Fibroblast of skin of abdomen (primary cell): ENCODE measurements at places on chromosomes 13 and 19.
A peak's percentile ranks its signal among the peaks of the same experiment; 100 is the strongest.

DNA sequence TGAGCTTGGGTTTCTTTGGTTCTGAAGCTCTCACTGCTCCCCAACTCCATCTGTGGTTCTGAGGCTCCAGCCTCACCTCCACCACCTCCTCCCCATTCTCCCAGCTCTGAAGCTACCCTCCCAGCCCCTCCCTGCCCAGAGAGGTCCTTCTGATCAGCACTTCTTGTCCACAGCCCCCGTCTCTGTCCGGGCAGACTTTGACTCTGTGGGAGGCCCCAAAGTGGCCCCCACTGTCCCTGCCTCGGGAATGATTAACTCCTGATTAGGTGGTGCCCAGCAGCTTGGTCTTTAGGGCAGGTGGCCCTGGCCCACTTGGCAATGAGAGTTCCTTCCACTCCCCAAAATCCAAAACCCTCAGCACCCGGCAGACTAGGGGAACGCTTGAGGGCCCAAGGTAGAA lies 14.4 kb downstream of the EVI5L start:
- DNase-seq: no peak

DNA sequence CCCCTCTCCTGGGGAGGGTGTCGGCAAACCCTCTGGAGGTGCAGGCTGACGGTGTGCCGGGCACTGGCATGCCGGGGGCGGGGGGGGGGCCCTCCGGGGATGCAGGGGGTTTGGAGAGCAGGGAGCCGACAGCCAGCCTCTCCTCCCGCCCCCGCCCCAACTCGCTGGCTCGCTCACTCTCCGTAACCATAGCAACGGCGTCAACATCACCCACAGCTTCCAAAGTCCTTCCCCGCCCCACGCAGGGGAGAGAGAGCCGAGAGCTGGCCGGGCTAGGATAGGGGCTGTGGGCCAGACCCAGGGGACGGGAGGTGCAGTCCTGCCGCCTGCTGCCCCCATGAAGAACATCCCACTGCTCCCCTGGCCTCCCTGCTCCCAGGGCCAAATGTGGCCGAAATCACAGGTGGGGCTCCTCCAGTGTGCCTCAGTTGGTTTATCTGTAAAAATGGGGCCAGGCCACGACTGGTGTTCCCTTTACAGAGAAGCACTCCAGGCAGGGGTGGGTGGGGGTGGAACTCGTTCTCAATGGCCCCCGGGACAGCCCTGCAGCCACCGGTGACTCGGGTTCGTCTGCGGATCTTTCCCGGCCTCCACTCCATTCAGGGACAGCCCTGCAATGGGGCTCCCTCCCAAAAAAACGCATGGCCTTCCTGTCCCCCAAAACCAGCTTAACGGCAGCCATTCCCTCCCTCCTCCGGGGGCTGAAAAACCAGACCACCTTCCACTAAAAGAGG lies 3.2 kb downstream of the KLF16 start:
- DNase-seq: peak; percentile 75

DNA sequence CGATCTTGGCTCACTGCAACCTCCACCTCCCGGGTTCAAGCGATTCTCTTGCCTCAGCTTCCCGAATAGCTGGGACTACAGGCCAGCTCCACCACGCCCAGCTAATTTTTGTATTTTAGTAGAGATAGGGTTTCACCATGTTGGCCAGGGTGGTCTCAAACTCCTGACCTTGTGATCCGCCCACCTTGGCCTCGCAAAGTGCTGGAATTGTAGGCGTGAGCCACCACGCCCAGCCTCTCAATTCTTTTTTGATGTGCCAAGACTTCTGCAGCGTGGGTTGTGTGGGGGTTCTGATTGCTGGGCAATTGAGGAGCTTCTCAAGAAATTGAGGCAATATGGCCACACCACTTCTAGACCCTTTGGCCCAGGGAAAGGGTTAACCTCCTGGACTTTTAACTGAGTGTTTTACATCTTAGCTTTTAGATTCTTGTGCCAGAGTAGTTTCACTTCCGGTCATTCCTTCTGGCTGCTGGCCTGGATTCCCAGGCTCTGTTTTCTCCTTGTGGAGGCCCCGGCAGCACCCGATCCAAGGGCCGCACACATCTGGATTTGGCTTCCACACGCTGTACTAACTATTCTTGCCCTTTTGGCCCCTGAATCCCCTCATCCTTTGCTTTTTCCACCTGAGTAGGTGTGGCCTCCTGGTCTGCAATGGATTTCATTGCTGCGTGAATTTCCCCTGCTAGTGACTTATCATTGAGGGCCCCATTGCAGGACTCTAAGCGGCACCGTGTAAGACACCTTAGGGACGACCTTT lies 14.7 kb downstream of the SMARCA4 start:
- peak; percentile 13 for DNase-seq

DNA sequence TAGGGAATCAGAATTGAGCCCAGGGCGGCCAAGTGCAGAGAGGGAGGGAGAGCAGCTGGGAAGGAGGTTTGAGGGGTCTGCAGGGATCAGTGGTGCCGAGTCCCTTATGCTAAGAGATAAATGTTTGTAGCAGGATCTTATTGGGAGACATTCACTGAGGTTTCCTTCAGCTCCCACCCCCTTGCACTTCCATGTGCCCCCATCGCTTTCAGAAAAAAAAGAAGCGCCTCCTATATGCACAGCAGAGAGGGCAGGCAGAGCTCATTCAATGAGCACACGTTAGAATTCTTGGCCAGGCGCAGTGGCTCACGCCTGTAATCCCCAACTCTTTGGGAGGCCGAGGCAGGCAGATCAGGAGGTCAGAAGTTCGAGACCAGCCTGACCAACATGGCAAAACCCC lies 28.0 kb downstream of the CYP4F2 start:
- no peak for DNase-seq

DNA sequence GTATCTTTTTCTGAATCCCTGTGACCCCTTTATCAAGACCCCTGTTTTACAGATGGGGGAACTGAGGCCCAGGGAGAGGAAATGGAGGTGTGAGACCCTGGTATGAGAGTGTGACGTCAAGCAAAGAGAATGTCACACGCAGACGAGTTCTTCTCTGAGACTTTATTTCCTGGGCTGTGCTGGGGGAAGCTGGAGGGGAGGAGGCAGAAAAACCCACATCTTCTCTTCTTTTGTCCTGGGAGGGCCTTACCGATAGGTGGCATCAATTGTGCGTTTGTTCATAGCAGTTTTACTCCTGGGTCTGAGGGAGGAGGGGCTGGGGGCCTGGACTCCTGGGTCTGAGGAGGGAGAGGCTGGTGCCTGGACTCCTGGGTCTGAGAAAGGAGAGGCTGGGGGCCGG lies 4.9 kb upstream of the KLK15 start:
- DNase-seq: peak; percentile 4

DNA sequence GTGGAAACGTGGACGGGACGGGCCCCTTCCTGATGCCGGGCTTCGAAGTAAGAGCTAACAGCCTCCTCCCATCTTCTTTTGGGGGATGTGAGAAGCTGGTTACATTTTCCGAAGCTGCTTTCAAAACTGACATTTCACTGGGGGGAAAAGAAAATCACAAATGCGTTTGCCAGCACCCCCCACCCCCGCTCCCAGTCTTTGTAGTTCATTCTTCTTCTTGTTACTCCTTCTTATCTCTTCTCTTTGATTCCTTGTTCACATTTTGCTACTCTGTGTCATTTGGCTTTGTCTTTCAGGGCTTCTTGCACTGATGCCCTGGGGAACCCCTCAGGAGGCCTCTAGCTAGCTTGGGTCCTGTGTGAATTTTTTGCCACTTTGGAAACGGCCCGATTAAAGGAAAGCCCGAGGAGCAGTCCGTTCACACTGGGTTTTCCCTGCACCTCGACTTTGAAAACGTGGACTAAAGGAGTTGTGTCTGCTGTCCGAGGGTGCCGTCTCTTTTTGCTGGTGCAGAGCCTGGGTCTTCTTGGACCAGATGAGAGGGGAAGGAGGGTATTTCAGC lies 1.3 kb downstream of the CARM1 start:
- DNase-seq: no peak

- DNase-seq: no peak
Measured at GRCh38 chr13:22232186-22232585, 561.3 kb downstream of the FGF9 start.

DNA sequence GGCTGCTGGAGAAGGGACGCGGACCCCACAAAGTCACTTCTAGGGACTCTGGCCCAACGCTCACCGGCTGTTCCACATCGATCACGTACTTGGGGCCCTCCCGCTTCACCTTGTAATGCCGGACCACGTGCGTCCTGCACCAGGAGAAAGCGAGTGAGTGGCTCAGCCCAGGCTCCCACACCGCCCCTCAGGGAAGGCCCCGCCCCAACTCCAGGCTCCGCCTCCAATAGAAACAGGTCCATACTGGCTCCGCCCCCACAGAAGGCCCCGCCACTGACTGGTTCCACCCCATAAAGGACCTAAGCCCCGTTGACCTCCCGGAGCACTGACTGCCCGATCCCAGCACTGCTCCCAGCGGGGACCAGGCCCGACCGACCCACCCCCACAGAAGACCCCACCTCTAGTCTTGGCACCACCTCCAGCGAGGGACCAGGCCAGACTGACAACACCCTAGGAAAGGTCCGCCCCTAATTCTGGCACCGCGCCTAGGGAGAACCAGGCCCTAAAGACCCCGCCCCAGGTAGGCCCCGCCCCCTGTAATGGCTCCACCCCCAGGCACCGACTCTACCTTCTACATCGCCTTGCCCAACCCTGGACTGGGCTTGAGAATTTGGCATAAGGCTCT lies 11.3 kb downstream of the STAP2 start:
- peak; percentile 55 for DNase-seq

DNA sequence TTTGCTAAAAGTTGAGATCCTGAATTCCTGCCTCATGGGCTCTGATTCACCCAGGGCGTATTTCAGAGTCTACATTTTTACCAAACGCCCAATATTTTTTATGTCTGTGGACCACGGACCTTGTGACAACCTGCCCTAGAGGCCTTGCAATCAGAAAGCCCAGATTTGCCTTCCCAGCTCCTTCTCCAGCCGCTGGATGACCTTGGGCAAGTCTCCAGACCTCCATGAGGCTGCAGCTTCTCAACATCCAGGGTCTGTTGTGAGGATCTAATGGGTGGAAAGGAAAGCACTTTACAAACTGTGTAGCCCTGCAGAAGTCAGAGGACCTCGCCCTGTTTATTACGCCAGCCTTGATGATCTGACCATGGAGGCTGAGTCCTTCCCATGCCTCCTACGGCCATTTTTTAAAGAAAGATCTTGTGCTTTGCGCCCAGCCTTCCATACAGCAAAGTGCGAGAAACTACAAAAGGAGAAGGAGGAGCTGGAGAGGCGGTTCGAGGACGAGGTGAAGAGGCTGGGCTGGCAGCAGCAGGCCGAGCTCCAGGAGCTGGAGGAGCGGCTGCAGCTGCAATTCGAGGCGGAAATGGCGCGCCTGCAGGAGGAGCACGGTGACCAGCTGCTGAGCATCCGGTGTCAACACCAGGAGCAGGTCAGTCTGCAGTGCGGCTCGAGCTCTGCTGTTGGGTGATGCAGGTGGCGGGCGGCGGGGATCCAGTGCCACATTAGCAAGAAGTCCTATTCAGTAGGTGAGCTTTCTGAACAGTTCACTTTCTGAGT lies 115.6 kb downstream of the SLC7A1 start:
- no peak for DNase-seq

- DNase-seq: no peak
Measured at GRCh38 chr19:38649305-38650171, 2.1 kb downstream of the ACTN4 start.

GRCh38 chr13:30486230-30487074 lies 20.7 kb upstream of the HMGB1 start:
- no peak for DNase-seq

- no peak for DNase-seq
Measured at GRCh38 chr19:16769385-16769784, 49.7 kb downstream of the NWD1 start.

DNA sequence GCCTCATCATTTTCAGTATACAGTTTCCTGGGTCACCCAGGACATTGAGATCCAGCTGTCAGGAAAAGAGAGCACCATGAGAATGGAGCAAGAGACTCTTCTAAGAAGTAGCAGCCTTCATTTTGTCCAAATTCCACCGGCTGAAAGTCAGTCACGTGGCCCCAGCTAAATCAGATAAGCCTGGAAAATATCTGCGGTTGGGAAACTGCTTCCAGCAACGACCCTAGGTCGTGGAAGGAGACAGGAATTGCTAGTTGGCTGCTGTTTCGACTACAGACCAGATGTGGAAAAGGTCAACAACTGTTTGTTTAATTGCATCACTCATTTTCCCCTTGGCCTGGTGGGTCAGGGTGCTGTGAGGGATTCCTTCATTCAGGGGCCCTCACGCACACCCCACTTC lies 107.0 kb downstream of the ZNF536 start:
- peak; percentile 52 for DNase-seq

DNA sequence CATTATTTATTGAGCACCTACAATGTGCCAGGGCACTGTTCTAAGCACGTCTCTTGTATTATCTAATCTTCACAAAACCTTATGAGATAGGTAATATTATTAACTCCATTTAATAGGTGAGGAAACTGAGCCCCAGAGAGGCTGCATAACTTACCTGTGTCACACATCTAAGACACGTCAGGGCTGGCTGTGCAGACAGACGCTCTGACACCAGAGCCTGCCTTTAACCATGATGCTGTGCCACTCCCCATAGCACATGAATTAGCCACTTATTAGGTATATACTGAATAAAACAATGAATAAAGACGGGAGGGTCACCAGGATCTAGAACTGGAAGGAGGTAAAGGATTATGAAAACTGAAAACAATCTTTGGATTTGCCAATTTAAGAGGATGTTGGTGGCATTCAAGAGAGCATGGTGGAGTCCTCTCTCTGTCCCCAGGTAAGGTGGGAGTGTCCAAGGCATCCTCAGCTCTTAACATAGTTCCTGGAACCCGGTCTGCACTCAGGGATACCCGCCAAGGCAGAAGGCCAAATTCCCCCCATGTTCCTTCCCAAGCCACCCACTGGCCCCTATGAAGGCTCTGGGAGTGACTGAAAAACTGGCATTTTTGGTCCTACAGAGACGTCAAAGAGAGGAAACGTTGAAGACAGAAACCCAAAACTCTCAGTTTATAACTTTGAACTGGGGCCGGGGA lies 479.7 kb downstream of the FOXO1 start:
- DNase-seq: no peak

GRCh38 chr13:31733066-31733465 lies 6.3 kb upstream of the RXFP2 start:
- DNase-seq: no peak

- peak; percentile 22 for DNase-seq
Measured at GRCh38 chr13:77918391-77919245, at the start of gene EDNRB. TSS of gene EDNRB (minus strand) at chr13:77918831. CDS start at chr13:77918573, 258 bp downstream.

- DNase-seq: no peak
Measured at GRCh38 chr13:28610996-28611395, 47.9 kb upstream of the POMP start.

DNA sequence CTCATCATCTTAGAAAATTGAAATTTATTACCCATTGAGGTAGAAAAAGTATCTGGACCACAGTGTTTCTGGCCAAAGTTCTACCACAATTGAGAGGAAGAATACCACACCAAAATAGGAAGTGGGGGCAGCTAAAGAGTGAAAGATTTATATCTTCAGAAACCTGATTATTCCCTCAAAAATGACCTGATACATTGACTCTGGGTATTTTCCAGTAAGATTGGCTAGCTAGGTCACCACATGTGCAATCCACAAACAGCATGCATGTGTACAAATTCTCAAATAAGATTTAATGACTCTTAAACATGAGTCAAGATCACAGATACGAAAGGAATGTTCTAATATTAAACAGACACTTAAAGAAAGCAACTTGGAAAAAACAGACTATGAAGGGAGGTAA lies 1516.2 kb upstream of the PCDH20 start:
- DNase-seq: peak; percentile 87
